ENCODE measurements at places on chromosomes 1 and 21.

- DNase-seq = no peak
Measured at GRCh38 chr1:98336472-98337083, 324.9 kb upstream of the SNX7 start.

DNA sequence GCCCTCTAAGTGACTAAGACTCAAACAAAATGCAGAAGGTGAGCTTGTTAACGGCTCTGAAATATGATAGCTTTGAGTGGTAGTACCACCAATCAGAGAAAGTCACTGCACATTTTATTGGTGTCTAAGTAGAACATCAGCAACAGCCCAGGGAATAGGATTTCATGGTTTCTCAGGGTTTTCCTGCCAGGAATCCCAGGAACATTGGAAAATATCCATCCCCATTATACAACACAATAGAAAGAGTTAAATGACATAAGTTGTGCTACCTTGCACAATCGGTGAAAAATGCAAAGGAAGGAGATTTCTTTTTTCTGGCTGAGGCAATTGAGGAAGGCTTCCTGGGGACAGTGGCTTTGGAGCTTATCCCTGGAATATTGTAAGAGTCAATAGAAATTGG, 283.1 kb downstream of the HLX start:
- no peak for DNase-seq

GRCh38 chr1:183778045-183778444, 26.9 kb upstream of the RGL1 start:
- no peak for DNase-seq

DNA sequence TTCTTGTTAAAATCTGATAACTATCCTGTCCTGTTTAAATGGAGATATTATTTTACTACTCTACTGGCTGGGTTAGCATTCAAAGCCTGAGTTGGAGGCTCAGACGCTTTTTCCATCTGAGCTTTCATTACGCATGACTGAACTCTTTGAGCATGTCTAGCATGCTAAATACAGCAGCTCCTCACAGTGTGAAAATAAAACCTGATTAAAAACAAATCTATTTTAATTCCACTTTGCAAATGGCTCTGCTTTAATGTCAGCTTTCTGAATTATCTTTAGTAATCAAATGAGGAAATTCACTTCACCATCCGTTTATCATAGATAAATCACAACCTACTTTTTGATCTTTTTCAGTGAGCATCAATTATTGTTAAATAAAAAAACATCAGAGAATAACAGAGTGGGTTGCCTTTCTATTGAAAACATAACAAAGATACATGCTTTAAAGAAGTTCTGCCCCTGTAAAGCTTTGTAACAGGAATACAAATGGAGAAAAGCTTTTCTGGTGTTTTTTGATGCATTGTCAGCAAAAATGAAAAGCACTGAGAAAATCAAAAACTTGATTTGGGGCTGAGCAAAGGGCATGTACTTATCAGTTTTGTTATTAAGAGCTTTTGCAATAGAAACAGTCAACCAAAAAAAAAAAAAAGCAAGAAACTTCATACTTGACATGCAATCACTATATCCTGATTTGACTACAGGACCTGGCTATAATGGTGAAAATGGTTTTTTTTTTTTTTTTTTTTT, 3.5 kb upstream of the SPEN start:
- no peak for DNase-seq

DNA sequence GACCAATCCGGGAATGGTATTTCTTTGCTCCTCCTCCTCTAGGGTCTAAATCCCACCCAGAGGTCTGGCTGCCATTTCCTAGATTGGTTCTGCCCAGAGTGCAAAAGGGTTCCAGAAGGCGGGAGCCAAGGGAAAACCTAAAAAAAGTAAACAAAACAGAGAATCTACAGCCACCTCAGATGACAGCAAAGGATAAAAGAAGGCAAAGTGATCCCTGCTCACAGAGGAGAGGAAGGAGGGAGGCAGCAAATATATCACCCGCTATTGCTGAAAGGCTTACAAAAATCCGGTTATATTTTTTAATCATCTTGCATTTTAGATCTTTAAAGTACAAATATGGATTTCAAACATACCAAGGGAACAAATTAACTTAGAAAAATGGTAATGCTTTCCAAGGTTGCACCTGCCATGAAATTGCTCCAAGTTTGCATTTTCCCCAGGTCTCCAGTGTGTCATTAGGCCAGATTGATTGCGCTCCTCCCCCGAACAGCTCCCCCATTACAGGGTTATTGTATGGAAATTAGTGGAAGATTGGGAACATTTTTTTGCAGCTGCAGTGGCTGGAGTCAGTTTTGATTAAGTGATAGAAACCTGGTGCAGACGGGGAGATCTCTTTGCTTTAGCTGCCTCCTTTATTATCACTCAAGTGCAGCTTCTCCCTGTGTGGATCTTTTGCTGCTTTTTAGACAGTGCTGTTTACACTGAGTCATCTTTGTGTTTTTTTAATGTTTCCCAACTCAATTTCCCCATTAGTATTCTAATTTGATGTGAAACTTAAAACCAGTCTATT, 280.5 kb upstream of the CAMK1G start:
- no peak for DNase-seq

GRCh38 chr1:114124644-114125043, 29.0 kb downstream of the SYT6 start:
- no peak for DNase-seq

- no peak for DNase-seq
Measured at GRCh38 chr1:20477348-20478056, 8.5 kb downstream of the CAMK2N1 start.

DNA sequence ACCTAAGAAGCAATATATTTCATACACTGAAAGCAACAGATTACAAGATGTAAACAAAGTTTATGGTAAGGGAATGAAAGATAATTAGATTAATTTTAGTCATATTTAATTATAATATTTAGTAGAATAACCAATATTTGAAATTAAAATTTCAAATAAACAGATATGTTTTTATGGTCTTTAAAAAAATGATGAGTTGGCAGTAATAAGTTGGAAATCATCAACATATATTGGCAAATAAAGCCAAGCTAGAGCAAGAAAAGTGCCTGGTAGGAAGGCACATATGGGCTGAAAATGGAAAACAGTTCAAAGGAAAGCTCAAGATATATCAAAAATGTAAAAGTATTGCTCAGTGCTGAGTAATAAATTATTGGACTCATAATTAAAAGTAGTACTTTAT, 1274.0 kb downstream of the AMY1C start:
- no peak for DNase-seq

DNA sequence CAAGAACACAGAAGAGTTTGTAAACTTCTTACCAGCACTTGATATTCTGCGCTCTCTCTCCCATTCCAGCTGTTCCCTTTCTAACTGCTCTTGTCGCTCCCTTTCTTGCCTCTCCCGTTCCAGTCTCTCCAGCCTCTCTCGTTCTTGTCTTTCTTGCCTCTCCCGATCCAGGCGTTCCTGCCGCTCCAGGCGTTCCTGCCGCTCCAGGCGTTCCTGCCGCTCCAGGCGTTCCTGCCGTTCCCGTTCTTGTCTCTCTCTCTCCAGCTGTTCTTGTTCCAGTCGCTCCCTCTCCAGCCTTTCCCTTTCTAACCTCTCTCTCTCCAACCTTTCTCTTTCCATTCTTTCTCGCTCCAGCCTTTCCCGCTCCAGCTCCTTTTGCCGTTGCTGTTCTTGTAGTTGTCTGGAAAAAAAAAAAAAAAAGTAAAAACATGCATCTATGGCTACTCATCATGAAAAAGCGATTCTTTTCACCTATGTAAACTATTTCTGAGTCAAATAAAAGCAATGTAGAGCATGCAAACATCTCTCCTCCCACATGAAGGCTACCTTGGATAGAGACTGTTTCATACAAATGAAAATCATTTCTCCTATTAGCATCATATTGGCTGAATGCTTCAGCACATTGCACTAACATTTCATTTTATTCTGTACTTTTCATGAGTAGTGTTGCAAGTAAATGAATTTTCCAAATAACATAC, 91.5 kb upstream of the LBR start:
- no peak for DNase-seq

- no peak for DNase-seq
Measured at GRCh38 chr1:224312025-224312424, 17.9 kb downstream of the NVL start.

DNA sequence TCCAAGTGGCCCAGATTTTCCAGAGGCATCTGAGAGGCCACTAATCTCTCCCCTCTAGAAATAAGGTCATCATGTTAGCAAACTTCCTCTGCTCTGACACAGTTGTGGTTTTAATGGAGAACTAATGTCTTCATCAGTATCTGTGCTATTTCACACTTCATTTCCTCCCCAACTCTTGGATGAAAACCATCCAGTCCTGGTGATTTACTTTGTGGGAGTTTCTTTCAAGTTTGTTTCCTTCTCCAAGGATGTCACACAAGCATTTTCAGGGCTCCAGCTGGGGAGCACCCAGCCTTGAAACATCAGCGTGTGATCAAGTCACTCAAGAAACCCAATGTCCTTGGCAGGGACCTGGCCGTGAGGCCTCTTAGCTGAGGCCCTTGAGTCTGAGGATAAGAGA, 38.8 kb downstream of the TBX15 start:
- no peak for DNase-seq

- DNase-seq = no peak
Measured at GRCh38 chr1:185238447-185238846, 78.6 kb downstream of the IVNS1ABP start.

- DNase-seq = no peak
Measured at GRCh38 chr1:38648417-38648816, 211.2 kb downstream of the RRAGC start.

GRCh38 chr1:148353461-148354283, 129.4 kb downstream of the PPIAL4G start:
- DNase-seq = peak; percentile 36

DNA sequence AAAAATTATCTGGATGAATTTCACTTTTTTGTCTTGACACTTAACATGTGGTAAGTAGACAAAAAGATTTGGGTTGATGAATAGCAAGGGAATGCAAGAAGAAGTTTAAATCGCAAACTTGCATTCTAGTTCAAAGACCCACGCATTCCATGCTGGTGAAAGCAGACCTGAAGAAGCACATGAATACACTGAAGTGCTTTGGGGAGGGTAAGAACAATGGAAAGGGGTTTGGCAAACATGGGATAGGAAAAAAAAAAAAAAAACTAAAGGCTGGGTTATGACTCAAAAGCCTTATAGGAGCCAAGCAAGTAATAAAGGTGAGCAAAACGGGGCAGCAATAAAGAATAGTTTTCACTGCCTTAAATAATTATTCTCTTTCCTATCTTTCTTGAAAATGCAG, 450.2 kb downstream of the LMO4 start:
- no peak for DNase-seq

DNA sequence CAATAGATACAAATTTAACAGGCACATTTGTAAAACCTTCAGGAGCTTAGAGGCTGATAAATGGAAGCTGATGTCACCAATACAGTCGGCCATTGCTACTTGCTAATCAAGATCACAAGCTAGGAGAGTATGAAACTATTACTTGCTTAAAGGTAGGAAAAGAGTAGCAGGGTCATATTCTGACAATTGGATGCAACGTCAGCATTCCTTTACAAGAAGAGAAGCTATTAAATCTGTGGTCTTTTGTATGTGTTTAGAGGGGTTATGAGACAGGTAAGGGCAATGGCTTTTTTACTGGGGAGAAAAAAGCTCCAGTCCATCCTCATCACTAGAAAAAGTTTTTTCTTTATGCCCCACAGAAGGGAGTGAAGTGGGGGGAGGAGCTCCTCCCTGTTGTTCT, 11.7 kb upstream of the CD48 start:
- no peak for DNase-seq

- no peak for DNase-seq
Measured at GRCh38 chr1:198947456-198947855, 308.6 kb downstream of the PTPRC start.

GRCh38 chr1:117632269-117633067, 26.6 kb downstream of the TENT5C start:
- DNase-seq = no peak

DNA sequence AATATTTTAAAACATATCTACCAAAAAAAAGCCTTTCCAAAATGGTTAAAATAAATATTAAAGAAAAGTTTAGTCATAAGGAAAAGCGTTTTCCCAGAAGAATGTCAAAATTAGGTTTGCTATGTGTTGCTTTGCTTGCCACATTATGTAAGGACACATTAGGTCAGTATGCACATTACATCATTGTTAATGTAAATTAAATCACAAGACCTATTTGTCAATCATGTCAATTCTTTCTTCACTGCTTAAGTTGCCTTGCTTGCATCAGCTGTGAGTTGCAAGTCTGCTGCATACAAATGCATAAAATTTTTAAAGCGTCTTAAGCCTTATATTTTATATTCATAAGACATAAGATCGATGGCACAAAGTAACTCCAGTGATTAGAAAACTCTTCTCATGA, 448.9 kb downstream of the PCP4 start:
- DNase-seq = no peak

GRCh38 chr1:211344152-211344618, 17.6 kb downstream of the TRAF5 start:
- no peak for DNase-seq

DNA sequence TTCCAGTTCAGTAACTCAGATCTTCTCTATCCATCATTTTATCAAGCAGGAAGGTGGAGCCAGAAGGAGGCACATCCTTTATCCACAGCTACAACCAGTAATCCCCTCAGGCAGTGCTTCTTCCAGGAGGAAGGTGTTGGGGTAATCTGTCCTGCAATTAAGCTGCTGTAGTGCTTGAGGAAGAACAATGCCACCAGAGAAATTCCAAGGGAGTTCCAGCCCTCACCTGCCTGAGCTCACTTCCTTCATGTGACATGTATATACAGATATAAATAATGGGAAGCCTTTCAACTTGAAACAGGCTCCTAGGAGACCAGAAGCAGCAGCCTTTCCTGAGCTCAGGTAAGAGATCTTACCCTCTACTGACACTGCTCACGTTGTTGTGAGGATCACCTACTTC, 2.2 kb upstream of the IL20 start:
- no peak for DNase-seq
